Activated CD8-positive, alpha-beta T cell treated with anti-CD3 and anti-CD28 coated beads for 36 hours (primary cell): ENCODE measurements at places on chromosomes 3 and 15. TPM values are rescaled to one million over a fixed set of nuclear protein-coding genes. Genes with fewer than 3 reads are reported as not detected.

- peak; percentile 25 for DNase-seq
These were observed 260.3 kb upstream of the TPM1 start for GRCh38 chr15:62782071-62782841.

DNA sequence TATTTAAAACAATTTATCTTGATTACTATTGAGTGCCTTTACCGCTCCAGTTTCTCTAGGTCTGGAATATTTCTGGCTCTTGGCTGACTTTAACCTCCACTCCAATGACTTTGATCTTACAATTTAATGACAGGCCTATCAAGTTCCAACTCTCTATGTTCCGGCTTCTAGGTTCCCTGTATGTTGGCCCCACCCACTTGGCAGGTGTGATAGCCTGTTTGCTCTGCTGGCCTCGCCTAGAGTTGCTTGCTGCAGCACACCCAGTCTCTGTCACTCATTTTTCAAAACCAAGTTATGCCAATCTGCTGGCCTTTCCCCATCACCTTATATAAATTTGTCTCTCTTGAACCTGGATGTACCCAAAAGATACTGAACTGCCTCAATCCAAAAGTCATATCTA lies 428.0 kb downstream of the ROBO1 start:
- no peak for DNase-seq

DNA sequence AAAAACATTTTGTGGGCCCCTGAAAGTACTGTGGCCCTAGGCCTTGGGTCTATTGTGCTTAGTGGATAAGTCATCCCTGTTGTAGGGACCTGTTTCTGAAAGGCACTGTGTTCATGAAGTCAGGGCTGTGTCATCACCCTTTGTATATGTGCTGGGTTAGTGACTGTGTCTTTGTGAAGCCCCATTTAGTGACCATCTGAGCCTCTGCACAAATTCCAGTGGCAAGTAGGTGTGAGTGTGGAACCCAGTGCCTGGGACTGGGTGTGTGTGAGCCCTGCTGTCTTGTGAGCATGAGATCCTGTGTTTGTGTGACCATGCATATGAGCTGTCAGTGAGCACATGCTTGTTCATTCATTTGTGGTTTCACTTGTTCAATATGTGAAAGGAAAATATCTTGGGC lies 1.2 kb upstream of the HYAL1 start:
- DNase-seq = no peak

CFAP161 gene
- total RNA-seq = not detected

GRCh38 chr15:73699249-73700040 lies 15.3 kb downstream of the CD276 start:
- no peak for DNase-seq

KBTBD12 gene
- not detected for total RNA-seq

DNA sequence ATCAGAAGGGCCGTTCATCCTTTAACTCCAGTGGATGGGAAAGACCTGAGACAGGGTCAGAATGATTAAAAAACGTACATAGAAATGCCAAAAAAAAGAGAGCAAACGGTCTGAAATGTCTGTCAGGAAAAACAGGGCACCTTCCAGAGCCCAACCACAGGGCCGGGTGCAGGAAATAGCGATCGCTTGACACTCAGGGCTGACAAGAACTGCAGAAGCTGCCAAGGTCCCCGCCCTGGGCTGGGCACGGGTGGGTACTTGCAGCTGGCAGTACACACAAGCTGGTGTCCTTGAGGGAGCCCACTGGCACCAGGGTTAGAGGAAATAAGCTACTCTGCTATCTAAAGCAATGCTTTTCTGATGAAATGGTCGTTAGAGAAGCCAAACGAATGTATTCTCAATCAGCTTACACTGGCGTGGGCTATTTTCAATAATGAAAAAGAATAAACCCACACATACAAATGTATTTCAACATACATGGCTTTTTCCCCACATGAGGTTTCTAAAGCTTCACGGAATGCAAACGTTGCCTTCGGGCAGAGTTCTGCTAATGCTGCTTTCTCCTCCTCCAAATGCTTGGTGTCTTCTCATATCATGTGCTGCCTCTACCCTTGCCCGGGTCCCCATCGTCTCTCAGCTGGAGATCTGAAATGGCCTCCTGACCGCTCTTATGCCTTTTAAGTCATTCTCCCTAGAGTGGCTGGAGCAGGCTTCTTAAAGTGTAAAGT lies 15.6 kb downstream of the FRMD4B start:
- DNase-seq = peak; percentile 21

DNA sequence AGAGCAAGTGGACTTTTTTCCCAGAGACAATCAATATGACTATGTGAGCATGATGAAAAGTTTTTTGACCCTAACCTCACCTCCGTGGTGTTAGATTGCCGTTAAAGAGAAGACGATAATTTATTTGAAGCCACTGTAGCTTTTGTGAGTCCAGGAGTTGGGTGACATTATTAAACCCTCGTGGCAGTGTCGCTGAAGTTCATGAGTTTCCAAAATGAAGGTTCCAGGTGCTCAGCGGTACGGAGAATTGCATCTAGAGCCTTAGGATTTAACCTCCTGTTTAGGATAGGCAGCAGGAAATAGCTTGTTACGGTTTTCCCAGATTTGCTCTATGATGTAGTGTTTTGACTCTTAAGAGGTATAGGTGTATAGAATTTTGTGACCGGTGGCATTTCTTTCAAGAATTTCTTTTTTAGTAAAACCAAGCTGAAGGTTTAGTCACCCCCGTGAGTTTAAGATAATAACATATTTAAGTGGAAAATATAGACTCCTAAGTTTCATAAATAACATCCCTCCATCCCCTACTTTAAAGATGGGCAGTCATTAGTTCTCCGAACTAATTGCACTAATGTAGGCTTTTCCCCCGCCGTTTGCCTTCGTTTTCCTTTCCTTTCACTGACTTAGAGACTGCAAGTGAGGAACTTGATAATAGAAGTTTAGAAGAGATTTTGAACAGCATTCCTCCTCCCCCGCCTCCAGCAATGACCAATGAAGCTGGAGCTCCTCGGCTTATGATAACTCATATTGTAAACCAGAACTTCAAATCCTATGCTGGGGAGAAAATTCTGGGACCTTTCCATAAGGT lies 2.0 kb downstream of the SMC4 start:
- peak; percentile 11 for DNase-seq

GRCh38 chr3:133294253-133294652 lies 105.6 kb upstream of the BFSP2 start:
- no peak for DNase-seq

DNA sequence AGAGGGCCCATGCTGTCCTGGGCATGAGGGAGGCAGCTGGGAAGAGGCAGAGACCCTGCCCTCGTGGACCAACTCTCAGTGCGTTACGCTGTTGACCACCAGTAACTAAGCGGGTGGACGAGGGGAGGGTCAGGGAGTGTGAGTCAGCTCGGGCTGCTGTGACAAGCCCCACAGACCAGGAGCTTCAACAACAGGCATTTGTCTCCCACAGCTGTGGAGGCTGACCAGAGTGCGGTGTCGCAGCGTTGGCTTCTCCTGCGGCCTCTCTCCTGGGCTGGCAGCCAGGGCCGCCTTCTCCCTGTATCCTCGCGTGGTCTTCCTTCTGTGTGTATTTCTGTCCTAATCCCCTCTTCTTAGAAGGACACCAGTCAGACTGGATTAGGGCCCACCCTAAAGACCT lies 13.0 kb downstream of the EFCC1 start:
- no peak for DNase-seq

DNA sequence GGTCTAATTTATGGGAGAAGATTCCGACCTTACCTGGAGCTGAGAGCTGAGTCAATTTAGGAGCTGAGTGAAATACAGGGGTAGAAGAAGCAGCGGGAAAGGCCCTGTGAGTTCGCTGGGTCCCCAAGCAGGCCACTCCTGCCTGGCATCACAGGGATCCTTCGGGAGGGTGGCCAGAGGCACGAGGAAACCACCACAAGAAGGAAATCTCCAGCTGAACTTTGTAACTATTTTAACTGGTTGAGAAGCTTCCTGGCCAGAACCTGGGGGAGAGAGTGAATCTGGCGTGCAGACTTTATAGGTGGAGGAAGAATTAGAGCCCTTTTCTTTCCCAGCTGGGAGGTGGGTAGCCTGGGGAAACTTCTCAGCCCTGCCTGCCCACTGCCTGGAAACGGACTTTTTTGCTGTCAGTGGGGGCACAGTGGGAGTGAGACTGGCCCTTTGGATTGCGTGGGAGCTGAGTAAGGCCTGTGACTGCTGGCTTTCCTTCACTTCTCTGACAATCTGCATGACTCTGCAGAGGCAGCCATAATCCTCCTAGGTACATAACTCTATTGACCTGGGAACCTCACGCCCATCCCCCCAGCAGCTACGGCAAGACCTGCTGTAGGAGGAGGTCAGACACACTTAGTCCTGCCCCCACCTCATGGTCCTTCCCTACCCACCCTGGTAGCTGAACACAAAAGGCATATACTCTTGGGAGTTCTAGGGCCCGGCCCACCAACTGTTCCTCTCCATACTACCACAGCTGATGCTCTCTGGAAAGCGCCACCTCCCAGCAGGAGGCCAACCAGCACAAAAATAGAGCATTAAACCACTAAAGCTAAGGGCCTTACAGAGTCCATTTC lies 340.7 kb downstream of the CNTN3 start:
- no peak for DNase-seq

PLSCR4 gene
- total RNA-seq = not detected

GRCh38 chr3:11568503-11569155 lies 75.1 kb downstream of the VGLL4 start:
- no peak for DNase-seq
